B cell (primary cell): ENCODE measurements at places on chromosomes 5 and 9. TPM values are rescaled to one million over a fixed set of nuclear protein-coding genes. Genes with fewer than 3 reads are reported as not detected.

PLPPR1 gene
- not detected in 2 replicates for total RNA-seq

ZNG1A gene
- total RNA-seq: 57.5 and 59.9 TPM in 2 replicates

DNA sequence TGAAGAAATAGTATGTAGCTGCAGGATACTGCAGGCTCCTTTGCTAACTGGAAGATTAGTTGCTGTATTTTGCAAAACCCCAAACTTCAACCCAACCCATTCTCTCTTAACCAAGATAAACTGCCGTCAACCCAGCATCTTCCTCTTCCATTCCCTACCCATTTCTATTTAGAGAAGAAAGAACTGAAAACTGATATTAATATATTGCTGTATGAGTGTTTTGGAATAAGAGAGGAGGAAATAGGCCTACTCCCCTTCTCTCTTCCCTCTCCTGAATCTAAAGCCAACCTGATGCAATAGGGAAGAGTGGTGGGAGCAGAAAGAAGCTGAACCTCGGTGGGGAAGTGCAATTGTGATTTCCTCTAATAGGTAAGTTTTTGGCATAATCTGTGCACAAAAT, 83.7 kb downstream of the TMEM215 start:
- DNase-seq: no peak

- no peak for DNase-seq
Observed at GRCh38 chr5:15799014-15799413, 299.0 kb downstream of the FBXL7 start.

- DNase-seq: no peak
Observed at GRCh38 chr5:67305913-67306710, 109.5 kb upstream of the CD180 start.

QRFP gene
- total RNA-seq: not detected in 2 replicates

- DNase-seq: no peak
Observed at GRCh38 chr5:77425998-77426659, 66.0 kb downstream of the WDR41 start.

- no peak for DNase-seq
Observed at GRCh38 chr9:78074385-78075291, 43.0 kb upstream of the GNAQ start.

DNA sequence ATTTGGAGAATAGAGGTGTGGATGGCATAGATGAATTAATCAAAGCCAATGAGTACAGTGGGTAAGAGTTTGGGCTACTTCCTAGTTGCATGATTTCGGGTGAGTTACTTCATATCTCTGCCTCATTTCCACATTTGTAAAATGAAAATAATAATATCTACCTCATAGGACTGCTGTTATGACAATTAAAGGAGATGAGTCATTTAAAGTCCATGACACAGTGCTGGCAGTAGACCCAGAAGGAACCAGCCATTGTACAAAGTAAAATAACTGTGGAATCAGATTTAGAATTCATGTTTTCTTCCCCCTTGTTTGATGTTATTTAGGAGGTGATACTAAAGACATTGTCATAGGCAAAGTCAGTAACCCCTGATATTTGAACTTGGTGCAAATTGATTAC, 139.5 kb upstream of the SLC27A6 start:
- DNase-seq: no peak

GRCh38 chr5:158179271-158179670, 320.3 kb upstream of the CLINT1 start:
- no peak for DNase-seq

DNA sequence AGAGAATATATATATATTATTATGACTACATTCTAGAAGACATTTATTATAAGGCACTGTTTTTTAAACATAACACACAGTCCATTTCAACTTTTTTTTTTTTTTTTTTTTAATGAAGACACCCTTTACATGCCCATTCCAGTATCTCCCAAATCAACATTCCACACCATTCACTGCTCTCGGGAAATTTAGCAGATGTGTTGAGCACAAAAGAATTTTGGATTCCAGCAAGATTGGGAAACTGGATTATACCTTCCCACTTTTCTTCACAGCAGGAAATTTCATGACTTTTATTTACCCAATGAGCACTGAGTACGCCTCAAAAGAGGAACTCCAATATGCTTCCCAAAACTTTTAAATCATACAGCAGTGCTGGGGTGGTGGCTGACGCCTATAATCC, 333.6 kb upstream of the DAB2 start:
- no peak for DNase-seq

DNA sequence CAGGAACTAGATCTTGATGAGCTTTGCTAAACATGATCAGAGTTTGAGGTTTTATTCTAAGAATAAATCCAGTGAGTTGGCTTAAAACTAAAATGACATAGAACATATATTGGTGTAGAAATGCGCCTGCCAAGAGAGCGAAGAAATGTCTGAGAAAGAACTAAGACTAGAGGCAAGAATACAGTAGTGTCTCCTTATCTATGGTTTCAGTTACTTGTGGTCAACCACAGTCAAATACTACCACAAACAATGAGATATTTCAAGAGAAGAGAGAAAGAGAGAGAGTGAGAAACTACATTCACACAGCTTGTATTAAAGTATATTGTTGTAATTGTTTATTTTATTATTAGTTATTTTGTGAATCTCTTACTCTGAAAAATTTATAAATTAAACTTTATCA, 254.4 kb upstream of the CDH10 start:
- DNase-seq: no peak

DNA sequence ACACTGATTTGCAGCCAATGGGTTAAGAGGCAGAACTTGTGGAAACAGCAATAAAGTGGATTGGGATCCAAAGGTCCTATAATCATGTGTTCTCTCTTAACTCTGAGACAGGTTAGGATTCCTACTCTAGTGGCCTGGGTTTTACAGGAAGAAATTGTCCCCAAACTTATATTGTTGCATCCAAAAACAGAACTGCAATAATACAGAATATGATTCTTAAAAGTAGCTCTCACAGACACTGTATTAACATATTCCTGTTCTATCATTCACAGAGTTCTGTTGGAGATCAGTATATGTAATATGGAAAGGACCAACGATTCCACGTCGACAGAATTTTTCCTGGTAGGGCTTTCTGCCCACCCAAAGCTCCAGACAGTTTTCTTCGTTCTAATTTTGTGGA, at the start of gene OR13C8:
Gene OR13C8, plus strand, starts transcription at position 301 of the 400 bp plus-strand sequence. Its CDS starts 0 bp downstream, at position 301.
- DNase-seq: no peak

ARID3C gene
- not detected in 2 replicates for total RNA-seq

PDCD1LG2 gene
- 0.49 and 0.67 TPM in 2 replicates for total RNA-seq

BAAT gene
- total RNA-seq: not detected in 2 replicates

LMX1B gene
- not detected in 2 replicates for total RNA-seq

LCN1 gene
- not detected in 2 replicates for total RNA-seq

DNA sequence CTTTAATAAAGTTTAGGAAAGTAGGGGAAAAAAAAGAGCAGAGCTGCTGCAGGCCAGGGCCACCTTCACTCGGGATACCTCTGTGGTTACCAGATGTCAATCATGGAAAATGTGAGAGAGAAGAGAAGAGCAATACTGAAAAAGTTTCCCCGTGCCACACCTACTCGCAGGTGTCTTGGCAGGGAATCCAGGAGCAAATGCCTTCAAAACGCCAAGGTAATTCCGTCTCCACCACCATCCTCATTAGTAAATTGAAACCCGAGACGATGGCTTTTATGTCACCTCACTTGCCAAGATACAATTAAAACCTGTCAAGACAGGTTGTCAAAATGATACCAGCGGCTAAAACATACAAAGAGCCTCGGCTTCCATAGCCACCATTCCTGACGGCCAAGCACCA, 49.7 kb downstream of the FAM81B start:
- no peak for DNase-seq

GFRA3 gene
- total RNA-seq: not detected in 2 replicates

DNA sequence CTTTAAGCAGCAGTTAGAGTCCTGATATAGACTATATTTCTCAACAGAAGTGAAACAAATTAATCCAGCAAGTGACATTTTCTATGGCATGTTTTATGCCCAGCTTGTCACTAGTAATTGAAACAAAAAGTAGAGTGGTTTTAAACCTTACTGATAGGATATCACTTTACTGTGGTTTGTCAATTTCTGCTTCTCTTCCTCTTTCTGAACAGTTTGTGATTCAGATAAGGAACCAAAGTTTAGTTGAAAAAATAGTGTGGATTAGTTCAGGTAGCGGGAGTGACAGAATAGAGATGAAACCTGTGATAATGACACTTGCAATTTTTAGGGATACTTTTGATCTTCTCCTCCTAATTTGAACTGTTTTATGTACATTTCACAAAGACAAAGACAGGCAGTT, 485.7 kb upstream of the EDIL3 start:
- no peak for DNase-seq

DNA sequence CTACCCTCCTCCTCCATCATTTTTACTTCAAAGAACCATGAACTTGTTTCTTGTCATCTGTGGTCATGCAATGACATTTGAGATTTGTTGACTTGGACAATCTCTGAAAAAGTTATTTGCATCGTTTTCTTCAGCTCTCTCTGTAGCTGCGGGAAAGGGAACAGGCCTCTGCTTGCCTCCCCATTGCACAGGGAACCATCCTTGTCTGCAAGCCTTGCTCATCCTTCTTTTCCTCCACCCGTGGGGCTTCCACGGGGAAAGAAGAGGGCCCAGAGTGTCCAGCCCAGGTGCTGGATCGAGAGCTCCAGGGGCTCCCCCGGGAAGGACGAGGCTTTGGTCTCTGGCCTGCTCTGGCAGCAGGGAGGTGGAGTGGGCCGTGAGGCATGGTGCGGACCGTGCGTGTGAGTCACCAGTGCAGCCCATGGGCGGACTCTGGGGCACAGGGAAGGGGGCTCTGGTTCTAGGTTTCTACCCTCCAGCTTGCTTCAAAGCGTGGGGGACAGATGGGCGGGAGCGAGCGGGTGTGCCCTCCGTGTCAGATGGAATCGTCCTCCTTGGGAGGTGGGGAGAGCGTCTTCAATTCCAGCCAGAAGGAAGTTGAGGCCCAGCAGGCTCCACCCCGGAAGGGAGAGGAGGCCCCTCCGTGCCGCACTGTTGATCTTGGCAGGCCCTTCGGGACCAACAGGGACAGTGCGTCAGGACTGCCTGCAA, 6.0 kb upstream of the IRX4 start:
- DNase-seq: no peak

OR13D1 gene
- total RNA-seq: not detected in 2 replicates

DNA sequence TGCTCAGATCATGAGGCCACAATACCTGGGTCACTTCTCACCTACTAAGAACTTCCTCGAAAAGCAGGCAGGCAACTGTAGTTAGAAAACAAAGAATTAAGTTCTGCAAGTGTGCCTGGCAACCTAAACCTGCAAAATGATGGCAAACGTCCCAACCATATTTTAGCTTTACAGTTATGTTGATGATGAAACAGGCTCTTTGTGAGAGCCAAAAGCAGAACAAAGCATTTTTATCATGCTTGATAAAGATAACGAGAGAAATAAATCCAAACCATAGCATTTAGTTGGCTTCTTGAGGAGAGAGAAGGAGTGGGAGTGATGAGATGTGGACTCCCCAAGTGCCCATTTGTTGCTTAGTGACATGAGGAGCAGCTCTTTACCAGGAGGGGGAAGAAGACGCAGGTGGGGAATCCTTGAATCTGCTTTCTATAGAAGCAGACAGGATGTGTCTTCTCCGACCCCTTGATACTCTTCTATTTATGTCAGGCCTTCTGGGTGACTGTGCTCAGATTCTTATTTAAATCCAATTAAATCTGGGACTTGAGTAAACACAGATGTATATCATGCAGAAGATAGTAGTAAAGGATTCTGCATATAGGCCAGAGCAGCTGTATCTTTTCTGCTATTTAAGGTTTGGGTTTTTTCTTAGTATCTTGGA, 221.2 kb downstream of the TMEM167A start:
- no peak for DNase-seq

DNA sequence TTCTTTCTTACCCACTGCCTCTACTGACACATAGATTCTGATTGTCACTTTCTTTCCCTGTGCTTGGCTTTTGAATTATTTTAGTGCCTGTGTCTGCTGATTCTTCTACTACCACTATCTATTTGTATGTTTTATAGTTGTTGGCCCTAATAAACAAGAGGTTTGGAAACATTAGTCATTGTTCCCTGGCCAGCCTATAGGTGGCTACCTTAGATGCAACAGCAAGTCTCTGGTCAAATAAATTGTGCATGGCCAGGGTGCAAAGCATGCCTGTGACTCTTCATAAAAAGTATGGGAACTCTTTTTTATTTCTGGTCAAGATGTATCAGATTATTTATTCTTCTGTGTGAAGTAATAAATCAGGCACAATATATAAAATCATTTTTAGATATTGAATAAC, 124.4 kb downstream of the PLK2 start:
- no peak for DNase-seq

DNA sequence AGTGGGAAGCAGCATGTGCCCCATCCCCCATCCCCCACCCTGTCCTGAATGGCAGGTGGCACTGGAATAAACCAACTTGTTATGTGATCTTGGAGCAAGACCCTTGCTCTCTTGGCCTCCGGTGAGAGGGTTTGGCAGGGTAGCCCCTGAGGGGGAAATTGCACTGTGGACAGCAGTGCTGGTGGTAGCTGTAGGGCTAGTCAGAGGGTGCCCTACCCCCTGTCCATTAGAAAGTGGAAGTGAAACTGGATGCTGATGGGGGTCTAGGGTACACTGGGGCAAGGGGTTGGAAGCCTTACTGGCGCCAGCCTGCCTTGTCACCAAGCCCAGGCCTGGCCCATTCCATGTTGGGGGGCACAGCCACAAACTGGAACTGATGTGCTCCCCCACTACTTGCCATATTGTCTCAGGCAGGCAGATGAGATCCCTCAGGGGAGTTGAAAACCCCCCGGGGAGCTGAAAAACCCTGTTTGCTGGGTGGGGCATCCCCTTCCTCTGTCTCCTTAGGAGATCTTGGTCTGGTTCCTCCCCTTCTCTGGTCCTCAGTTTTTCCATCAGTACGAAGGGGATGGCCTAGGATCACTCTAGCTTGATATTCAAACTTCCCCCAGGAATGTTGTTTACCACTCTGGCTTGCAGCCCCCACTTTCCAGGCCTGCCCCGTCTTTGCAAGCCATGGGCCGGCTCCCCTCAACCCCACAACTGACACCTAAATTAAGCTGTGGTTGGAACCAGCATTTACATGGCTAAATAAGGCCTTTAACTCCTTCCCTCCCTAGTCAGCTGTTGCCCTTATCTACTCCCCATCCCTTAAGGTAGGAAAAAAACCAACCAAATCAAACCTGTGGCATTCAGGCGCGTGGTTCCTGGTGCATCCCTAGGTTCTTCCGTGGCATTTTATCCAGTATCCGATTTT, 14.4 kb upstream of the SYNPO start:
- DNase-seq: peak; percentile 89

CRB2 gene
- total RNA-seq: 2.4 and 2.5 TPM in 2 replicates

PRR16 gene
- 0.27 TPM in 1 of 2 replicates, not detected in the other for total RNA-seq
